RCC 7860 (cell line): ENCODE measurements at places on chromosomes 5 and 9.

DNA sequence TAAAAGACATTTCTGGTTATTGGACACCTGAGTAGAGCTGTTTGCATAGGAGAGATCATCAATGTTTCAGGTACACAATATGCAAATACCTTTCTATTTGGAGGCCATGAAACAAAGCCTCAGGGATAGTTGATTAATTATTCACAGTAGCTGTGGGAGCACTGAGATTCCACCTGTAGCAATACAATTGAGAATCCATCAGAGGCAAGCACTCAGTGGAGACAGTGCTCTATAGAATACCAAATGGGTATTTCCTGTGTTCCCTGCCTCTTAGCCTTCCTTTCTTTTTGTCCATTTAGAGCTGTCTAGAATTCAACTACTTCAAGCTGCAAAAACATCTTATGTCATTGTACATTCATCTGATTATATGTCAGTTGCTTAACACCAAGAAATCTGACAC lies 1754.0 kb upstream of the ACO1 start:
- DNase-seq: no peak

DNA sequence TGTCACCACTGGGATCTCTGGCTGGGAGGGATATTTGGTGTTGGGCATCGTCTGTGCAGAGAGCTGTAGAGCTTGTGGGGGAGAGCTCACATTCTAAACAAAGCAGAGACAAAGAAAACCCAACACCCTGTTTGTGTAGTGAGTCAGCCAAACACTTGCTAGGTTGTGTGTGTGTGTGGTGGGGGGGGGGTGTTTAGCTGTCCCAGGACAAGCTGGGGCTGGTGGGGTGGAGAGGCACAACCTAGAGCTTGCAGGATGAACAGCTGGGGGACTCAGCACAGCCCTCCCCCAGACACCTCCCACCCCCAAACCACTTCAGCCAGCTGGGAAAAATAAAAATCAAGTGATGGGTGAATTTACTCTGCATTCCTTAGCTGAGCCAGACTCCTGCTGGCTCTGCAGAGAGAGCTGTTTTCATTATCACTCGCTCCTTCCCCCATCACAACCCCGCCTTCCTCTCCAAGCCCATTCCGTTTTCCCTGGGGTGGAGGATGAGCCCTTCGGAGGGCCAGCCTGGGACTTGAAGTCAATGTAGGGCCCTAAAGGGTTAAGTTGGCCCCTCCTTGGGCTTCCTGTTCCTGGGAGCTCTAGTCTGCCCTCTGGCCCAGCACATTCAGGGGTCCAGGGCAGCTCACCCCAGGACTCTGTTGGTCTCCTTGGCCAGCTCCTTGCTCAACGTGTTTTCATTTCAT lies 2.6 kb downstream of the OLFML2A start:
- peak; percentile 67 for DNase-seq

GRCh38 chr9:88978034-88978433 lies 13.2 kb upstream of the S1PR3 start:
- DNase-seq: no peak

GRCh38 chr5:173325091-173325698 lies 3.0 kb downstream of the STC2 start:
- DNase-seq: no peak

DNA sequence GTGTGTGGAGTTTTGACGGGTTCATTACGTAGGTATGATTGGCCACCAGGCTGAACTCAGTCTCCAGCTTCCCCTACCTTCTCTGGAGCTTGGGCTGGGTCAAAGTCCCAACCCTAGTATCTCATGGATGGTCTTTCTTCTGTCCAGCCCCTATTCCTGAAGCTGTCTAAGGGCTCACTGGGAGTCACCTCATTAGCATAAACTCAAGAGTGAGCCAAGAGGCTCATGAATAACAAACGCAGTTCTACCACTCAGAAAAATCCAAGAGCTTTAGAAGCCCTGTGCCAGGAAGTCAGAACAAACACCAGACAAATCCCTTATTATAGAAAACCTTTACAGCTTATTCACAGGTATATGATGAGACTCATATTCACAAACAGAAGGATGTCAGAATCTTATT lies 180.3 kb upstream of the NFIL3 start:
- no peak for DNase-seq

DNA sequence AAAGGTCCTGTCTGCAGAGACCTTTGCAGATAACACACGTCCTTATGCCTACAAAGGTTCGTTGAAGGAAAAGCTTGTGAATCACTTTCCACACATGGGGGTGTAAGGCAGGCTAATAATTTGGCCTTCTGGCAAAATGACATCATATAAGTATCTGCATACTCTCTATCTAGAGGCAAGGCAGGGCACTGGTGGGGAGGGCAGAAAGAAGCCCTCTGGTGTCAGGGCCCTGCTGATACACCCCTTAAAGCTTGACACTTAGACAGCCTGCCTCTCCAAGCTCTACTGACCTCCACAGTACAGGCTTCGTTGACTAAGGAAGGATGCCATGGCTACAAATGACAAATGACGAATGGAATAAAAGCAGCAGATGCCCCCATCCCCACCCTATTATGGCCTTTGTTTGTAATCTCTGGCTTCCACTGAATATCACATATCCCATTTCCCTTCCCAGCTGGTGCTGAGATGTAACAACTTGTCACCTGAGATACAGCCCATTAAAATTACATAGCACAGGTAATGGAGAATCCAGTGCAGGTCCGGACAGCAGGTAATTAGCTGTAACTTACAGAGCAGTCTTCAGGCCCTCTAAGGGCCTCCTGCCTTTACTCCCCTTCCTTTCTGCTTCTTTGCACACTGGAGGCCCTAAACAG lies 76.9 kb upstream of the IFNK start:
- DNase-seq: no peak

DNA sequence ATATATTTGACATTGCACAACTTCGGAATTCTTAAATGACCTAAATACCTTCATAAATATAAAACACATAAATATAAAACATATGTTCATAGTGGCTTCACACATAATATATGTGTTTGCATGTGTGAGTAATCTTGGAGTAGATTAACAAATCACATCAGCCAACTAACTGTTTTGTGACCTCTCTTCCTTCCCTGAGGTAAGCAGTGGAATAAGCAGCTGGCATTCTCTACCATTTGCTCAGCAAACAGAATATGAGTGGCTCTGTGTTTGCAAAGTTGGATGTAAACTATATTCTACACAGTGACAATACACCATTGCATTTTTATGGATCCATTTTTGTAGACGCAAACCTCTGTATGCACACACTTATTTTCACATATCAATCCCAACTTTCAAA lies 189.9 kb downstream of the ACER2 start:
- DNase-seq: no peak

DNA sequence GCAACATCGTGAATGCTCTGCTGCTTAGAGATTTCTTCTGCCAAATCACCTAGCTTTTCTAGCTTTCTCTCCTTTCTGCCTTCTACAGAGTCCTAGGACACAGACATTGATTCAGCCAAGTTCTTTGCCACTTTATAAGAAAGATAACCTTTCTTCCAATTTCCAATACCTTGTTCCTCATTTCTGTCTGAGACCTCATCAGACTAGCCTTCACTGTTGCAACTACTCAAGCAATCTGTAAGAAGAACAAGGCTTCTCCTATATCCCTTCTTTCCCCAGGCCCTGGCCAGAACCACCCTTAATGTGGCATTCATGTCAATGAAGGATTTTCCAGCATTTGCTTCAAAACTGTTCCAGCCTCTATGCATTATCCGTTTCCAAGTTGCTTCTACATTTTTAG lies 24.3 kb downstream of the FBXO10 start:
- no peak for DNase-seq

GRCh38 chr5:6554812-6555211 lies 78.0 kb downstream of the NSUN2 start:
- no peak for DNase-seq

DNA sequence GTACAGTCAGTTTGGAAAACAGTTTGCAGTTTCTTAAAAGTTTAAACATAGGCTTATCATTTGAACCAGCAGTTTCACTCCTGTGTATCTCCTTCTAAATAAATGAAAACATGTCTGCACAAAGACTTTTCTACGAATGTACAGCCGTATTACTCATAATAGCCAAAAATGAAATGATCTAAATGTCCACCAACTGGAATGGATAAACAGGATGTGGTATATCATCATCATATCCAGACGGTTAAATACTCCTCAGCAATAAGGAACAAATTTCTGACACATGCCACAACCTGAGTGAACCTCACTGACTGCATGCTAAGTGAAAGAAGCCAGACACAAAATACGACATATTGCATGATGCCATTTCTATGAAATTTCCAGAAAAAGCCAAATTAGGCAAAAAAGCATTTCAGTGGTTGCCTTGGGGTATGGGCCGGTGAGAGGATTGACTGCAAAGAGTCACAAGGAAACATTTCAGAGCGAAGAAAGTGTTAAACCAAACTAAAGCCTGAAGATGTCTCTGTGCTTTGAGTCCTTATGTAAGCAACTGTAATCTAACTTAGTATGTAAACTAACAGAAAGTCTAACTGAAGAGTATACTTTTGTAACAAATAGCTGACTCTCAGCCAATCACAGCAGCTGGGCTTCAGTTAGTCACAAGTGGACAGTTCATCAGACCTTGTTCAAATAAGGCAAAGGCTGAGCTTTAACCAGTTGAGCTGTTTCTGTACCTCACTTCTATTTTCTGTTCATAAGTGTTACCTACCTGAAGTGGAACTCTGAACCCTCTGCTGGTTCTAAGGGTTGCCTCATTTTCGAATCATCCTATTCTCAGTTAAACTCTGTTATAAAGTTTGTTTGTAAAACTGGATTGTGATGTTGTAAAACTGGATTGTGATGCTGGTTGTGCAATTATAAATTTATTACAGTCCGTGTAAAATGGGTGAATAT lies 65.2 kb downstream of the TRIO start:
- DNase-seq: peak; percentile 84

- DNase-seq: peak; percentile 97
Measured at GRCh38 chr5:139725073-139725830, 70.4 kb upstream of the PSD2 start.

DNA sequence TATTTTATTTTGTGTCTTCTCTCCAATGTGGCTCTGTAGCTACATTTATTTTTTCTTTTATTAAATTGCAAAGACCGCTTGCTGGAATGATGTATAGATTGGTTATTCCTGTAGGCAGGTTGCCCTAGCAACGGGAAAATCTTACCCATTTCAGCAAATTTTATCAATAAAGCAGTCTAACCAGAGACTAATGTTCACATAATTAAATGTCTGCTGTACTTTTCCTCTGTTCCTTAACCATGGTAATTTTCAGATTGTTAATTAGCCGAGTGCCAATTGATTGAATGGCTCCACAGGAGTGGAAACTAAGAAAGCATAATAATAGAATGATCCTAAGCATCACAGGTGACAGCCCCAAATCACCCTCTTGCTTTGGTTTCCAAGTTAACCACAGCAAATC lies 134.8 kb downstream of the BASP1 start:
- no peak for DNase-seq

DNA sequence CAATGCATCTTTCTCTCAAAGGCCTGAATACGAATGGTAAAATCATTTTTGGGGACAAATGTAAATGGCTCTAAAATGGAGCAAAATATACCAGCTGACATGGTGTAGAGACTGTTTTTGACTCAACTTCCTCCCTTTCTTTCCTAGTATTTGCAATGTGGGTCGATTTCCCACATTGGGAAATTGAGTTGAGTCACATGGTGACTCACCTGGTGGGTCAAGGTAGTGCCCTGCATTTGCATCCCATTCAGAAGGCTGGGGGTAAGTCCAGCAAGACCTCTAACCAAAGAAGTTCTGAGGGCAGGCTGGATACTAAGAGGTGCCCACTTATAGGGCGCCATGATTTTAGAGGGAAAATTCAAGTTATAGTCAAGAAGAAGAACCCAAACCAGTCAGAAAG lies 179.6 kb upstream of the MPDZ start:
- no peak for DNase-seq

- no peak for DNase-seq
Measured at GRCh38 chr9:36721846-36722588, 149.3 kb downstream of the MELK start.

- DNase-seq: no peak
Measured at GRCh38 chr5:110718311-110718710, 8.2 kb downstream of the TMEM232 start.

DNA sequence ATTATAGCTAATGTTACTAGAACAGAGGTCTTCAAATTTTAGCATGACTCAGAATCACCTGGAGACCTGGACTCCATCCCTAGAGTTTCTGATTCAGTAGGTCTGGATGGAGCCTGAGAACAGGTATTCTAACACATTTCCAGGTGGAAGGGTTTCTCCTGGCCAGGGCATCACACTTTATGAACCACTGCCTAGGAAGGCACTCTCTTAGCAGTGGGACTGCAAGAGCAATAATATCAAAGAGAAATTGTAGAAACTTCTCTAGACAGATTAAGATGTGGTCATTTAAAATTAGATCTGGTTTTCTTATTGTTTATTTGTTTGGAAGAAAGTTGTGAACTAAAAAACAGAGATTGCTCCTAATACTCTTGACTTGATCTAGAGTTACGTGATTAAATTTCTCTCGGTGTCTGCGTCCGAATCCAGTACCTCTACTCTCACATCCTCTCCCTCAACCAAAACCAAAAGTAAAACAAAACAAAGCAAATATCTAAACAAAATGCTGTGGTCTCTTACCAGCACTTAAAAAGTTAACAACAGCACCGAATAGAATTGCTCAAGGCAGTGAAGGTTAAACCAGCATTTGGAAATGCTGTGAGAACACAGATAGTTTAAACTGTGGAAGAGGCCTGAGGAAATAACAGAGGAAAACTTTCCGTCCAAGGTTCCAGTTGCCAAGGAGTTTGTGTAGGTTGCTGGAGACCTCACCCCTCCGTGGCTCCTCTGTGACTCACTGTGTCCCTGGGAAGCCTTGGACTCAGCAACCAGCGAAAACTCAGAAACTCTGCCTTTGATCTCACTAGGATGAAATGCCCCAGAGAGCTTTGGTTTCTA lies 193.4 kb downstream of the ARRDC3 start:
- peak; percentile 38 for DNase-seq

DNA sequence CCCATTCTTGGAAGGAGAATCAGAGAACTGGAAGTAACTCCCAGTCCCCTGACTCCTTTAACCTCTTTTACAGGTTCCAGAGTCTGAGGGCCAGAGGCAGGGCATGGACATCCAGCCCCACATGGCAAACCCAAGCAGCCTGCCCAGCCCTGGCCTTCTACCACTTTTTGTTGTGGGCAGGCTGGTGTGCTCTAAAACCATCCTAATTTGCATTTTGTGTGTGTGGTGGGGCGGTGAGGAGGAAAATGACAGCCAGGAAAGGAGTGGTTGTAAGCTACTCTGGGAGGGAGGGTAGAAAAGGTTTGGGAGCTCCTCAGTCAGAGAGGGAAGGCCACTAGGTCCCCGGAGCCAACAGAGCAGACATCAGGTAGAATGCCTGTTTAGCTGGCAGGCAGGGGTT lies 90.6 kb downstream of the PSD2 start:
- no peak for DNase-seq

GRCh38 chr5:173646692-173647091 lies 30.2 kb upstream of the BOD1 start:
- no peak for DNase-seq

- no peak for DNase-seq
Measured at GRCh38 chr5:156879665-156880285, 29.7 kb downstream of the PPP1R2B start.

GRCh38 chr9:20138116-20138515 lies 349.3 kb upstream of the SLC24A2 start:
- no peak for DNase-seq
